ENCODE measurements at places on chromosomes 5 and 9.

DNA sequence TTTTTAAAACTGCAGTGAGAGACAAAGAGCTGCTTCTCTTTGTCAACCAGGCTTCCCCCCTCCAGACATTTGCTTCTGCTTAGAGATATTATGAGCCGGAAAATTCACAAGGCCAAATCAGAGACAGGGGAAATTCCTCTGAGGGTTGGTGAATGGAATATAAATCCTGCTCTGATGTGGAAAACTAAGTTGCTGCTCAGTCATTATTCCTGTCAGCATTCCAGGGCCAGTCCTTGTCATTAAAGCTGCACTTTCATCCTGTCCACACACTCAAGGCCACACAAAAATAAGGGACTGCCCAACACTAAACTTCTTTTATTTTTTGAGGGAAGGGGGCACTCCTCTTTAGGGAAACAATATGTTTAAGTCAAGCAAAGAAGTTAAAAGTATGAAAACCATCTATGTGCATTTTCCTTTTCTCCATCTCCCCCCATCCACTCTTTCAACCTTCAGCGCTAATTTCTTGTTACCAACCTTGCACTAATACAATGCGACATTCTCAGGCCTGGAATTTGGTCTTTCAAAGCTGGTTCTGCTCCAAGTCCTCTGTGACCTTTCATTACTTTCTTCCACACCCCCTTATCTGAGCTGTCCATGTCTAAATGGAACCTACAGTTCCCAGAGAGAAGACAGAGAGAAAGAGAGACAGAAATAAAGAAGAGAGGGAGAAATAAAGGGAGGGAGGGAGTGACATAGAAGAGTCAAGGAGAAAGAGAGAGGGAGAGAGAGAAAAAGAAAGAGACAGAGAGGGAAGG lies 118.9 kb upstream of the S1PR3 start:
- no peak for DNase-seq

DNA sequence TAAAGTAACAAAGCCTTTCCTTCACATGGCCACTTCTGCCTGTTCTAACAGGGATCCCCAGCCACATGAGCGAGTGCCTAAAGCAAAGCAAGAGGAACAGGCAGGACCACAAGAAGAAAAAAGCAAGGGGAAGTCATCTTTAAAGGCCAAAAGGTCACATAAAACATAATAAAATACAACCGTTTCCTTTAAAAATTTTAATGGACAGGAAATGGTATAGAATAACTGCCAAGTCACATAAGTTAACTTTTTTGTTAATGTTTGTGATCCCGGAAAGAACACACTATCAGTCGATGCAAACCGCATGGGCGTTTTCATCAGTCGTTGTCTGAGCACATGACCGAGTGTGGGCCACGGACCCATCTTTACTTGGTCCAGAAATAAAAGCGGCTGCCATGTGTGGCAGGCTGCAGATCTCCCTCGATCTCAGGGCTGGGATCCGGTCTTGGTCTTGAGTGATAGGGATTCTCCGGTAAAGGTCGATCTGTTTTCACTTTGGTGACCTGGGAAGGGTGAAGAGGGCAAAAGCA lies 15.6 kb downstream of the NDUFA8 start:
- no peak for DNase-seq

GRCh38 chr9:94801234-94801633 lies 74.7 kb downstream of the AOPEP start:
- DNase-seq = no peak

DNA sequence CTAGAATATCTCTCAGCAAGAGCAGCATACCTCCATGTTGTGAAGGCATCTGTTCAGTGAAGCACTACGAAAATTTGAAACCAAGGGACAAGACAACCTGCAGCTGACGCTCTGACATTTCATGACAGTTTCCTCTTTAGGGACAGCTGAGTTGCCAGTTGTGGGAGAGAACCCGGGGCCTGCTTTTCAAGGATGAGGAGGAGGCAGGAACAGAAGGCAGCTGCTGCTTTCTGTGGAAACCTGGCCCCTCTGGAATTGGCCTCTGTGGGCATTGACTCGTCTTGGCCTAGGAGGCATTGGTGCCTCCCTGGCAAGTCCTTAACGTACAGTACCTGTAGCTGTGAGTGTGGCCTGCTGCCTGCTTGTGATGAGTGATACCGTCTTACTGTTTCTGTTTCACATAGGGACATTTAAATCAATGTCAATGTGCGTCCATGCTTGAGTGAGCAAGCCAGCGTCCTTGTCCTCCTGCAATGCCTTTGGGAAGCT lies 21.6 kb downstream of the SLC46A2 start:
- no peak for DNase-seq

DNA sequence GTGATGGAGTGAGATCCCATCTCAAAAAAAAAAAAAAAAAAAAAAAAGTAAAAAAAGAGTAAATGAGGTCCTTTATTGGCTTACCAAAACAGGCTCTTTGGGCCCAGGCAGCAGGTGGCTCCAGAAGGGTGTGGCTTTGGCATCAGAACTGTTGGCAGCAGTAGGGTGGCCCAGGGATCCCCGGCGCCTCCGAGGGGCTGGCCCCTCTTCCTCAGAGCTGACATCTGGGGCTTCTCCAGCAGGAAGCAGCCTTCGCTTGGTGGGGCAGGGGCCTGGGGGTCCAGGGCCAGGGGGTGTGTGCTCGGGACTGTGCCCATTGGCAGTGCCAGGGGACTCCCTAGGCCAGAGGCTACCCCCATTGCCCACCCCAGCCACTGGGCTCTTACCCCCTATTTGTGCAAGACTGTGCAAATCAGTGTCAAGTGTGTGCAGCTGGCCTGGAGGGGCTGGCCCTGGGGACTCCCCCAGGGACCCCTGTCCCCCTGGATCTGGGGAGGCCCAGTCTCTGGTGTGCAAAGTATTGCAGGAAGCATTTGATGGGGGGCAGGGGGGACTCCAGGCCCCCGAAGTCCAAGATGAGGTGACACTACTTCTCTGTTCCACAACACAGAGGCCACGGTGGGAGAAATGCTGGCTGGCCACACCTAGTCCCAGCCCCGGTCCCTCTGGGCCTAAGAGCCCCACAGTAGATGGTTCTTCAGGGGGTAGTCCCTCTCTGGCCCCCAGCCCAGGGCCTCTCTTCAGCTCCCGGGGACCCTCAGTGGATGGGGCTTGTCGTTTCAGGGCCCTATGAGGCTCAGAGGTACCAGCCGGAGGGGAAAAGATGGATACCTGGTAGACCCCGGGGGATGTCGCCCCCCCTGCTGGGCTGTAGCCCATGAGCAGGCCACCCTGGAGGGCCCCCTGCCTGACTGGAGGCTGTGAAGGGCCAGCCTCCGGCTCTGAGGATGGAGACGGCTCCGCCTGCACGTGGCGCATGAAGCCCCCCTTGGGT lies 4.7 kb upstream of the STOML2 start:
- no peak for DNase-seq

DNA sequence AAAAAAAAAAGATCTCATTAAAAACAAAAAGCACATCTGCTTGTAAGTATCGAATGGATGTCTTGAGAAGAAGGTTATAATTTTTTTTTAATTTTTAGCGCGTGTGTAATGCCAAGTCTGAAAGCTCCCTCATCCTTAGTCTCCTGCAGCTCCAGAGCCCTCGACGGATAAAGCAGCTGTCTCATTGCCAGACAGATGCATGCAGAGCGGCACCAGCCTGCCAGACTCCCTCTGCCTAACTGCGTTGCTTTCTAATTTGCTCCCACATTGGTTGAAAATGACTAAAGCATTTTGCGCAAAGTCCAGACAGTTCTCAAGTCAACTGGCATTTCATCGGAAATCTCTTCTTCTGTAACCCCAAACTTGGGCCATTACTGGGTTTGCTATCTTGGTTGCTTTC lies 29.4 kb downstream of the OLFM1 start:
- DNase-seq = no peak

GRCh38 chr9:80839821-80840675 lies 849.3 kb downstream of the TLE1 start:
- no peak for DNase-seq

DNA sequence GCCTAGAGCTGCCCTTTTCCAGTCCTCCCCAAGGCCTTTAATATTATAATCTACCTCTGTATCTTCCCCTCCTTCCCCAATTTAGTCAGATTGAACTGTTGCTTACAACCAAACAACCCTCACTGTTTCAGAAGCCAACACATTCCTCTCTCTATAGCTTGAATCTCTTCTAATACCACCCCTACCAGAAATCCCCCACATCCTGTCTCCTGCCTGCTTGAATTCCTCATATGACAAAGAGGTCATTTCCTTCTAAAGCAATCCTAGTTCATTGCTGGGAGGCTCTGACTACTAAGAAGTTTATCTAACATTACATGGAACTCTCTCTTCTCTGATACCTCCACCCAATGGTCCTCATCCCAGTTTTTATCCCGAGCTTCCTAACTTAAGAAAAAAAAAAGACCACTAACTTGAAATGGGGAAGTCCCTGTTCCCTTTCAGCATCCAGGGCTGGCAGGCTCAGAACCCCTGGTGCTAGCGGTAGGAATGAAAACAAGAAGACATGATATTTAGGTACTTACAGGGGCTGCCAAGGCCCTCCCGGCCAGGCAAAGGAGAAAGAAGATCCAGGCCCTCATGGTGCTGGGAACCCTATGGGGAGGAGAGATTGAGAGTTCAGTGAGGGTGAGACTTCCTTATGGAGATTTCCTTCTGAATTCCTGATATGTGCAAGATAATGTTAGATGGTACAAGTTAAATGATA lies 11.0 kb downstream of the SPARC start:
- no peak for DNase-seq

DNA sequence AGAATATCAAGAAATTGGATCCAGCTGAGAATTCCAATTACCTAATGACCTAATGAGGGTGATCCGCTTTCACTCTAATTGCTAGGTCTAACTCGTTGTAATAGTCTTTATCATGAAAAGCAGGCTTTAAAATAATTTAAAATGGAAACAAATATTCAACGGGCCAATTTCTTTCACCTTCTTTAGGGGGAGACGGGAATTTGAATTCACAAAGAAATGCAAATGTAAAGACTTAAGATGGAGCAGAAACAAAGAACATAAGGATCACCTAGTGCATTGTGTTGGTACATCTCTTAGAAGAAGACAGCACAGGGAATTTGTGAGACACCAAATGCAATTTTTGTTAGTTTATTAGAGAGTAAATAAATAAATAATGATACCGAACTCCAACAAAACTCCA lies 1.5 kb upstream of the KCNN2 start:
- no peak for DNase-seq

DNA sequence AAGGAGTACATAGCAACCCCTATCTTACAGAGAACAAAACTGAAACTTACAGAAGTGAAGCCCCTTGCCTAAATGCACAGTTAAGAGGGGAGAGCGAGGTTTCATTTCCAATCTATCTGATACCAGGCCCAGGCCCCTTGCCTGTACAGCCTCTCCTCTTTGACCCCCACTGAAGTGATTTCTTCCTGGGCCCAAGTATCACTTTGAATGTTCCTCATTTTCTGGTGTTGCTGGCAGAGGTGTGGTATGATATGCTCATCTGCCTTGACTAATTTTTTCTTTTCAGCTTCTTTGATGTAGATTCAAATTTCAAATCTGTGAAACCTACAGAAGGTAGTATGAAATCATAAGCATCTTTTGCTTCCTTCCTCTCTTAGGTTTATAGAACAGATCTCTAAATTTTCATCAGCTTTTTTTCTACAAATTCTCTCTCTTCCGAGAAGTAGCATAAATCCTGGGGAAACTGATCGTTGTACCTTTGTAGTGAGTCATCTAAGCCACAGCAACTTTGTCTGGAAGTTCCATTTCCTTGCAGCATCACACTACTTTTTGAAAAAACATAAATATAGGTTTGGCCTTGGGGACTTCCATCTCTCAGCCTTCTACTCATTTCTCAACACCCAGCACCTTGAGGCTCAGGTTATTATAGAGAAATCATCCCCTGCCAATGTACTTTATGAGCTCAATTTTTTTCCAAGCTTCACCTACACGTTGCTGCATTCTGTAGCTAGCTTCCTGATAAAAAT lies 402.4 kb upstream of the PTGER4 start:
- no peak for DNase-seq

DNA sequence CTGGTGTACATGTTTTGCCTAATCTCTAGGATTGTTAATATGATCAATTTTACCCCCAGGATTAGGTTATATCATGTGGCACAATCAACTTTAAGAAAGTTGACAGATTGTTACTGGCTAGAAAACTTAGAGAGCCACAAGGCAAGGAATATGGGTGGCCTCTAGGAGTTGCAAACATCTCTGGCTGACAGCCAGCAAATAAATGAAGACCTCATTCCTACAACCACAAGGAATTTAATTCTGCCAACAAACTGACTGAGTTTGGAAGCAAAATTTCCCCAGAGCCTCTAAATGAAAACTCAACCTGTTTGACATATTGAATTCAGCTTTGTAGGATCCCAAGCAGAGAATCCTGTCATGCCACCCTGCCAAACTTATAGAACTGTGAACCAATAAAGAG lies 196.4 kb upstream of the PTGER4 start:
- DNase-seq = no peak

DNA sequence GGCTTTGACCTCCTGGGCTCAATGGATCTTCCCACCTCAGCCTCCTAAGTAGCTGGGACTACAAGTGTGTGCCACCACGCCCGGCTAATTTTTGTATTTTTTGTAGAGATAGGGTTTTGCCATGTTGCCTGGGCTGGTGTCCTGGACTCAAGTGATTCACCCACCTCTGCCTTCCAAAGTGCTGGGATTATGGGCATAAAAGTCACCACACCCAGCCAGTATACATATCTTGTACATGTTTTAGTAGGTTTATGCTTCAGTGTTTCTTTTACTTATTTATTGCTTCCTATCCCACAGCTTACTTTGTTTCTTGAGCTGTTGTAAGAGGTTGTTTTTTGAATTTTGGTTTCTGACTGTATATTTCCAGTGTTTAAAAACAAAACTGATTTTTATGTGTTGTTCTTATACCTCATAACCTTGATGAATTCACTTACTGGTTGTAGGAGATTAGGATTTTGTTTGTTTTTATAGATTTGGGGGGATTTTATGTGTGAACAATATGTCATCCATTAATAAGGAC lies 12.9 kb downstream of the FBXW5 start:
- no peak for DNase-seq

GRCh38 chr9:76680716-76681425 lies 83.4 kb upstream of the PCA3 start:
- DNase-seq = no peak

- DNase-seq = no peak
Measured at GRCh38 chr9:134420281-134420845, 94.1 kb downstream of the RXRA start.

DNA sequence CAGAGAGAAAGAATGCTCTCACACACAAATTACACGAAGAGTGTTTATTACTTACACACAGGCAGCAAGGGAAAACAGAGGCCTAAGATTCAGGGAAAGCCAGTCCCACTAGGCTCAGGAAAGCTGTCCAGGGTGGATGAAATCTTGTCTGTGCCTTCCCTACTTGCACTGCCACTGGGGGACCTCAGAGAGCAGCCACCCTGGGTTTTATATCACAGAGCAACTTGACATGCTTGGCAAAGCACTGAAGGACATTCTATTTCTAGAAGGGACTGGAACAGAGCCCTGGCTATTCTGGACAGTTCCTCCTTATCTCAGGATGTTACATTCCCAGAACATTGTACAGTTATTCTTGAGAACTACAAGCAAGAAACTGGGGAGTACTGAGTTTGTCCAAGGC lies 7.5 kb upstream of the PRSS3 start:
- DNase-seq = no peak

GRCh38 chr5:96031811-96032261 lies 70.2 kb upstream of the ELL2 start:
- no peak for DNase-seq

Data from ACHN (cell line).